Sigmoid colon (tissue), 7 donors: ENCODE measurements at places on chromosomes 7 and 10. TPM values are rescaled to one million over a fixed set of nuclear protein-coding genes. Genes with fewer than 3 reads are reported as not detected.
A peak's percentile ranks its signal among the peaks of the same experiment; 100 is the strongest.

- DNase-seq: no peak
Observed at GRCh38 chr7:69761290-69761922, 163.1 kb downstream of the AUTS2 start.

DNA sequence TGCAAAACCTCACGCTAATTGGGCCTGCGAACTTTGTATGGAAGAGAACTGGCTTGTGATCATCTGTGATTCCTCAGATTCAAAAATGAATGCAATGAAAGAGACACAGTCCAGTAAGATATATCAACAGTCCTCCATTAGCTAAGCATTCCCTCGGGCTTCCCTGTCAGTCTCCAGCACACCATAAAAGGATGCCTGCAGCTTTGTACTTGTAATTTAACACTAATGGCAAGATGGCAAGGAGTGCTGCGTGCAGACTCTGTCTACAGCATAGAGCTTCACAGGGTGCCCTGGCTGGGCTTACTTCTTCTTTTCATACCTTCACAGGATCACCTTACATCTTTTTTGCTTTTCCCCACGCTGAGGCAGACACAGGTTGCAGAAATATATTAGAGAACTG is 200.0 kb downstream of the GFRA1 start:
- no peak for DNase-seq

GRCh38 chr7:80829527-80829926 is 89.3 kb downstream of the SEMA3C start:
- no peak for DNase-seq

The OR9A2 gene
- total RNA-seq: not detected

- no peak for DNase-seq
Observed at GRCh38 chr10:60456053-60456452, 66.4 kb upstream of the ANK3 start.

DNA sequence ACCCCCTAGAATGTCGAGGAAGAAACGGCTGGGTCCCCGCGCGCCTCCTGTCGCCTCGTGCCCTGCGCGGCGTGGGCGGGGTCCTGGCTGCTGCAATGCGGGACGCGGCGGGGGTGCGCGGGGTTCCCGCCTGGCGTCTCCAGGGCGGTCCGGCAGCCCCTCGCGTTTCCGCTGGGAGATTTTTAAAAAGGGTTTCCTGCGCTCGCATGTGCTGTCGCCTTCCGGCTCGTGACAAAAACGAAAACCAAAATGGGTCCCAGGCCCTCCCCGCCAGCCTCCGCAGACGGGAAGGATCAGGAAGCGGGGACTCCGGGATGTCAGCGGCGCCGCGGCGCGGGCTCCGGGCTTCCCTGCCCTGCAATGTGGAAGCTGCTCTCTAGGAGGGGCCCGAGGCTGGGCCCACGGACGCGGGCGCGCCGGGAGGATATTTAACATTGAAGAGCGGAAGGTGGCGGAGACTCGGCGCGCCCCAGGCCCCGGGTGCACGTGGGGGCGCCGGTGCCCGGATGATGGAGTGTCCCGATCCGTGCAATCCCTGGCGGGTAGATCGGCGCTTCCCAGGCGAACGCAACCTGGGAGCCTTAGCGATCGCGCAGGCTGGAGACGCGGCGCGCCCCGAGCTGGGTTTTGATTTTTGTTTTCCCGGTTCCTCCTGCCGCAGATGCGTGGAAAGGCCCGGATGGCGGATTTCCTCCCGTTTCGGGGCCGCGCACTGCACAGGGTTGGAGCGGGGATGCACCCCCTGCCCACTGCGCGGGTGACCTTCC is 1.0 kb downstream of the PFKP start:
- peak; percentile 85 for DNase-seq

The INMT gene
- total RNA-seq: 30.7 TPM

DNA sequence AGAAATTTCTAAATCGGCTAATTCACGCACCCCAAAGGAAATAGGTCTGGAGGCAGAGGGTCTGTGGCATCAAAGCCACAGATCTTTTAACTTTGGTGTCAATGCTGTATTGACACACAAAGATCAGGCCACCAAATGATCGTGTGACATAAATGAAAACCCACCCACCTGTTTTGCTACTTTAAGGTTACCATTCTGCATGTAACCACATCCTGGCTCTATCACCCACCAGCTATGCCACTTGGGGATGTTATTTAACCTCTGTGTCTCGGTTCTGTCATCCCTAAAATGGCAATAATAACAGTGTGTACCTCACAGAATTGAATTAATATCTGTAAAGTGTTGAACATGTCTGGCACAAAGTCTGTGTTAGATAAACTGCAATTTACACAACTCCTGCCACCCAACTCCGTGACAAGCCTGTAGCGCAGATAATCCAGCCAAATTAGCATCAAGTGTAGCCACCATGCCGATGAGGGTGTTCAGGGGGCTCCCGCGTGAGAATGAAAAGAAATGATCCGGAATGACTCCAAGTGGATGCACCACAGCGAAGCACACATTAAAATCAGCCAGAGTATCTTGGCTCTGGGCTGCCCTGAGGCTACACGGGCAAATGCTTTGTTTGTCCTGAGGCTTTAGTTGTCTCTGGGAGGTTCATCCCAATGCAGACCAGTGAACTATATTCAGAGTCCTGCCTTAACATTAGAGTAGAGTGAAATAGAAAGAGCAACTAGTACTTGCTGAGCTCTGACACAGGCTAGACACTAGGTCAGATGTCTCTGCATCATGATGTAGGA is 158.4 kb upstream of the NEBL start:
- no peak for DNase-seq

DNA sequence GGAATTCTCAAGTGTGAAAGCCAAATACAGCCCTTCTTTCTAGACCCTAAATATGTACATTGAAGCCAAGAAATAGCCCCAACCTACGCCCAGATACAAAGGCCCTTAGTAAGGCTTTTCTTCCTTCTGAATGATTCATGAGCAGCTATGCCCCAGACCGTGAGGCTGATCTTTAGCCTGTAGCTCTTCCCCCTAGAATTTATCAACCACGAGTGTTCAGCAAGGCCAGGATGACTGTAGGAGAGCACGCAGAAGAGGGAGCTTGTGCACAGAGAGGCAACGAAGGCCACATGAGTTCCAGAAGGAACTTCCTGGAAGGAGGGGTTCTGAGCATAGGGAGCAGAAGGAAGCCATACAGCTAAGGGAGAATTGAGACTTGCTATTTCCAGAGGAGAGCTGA is 53.0 kb upstream of the HABP2 start:
- no peak for DNase-seq

DNA sequence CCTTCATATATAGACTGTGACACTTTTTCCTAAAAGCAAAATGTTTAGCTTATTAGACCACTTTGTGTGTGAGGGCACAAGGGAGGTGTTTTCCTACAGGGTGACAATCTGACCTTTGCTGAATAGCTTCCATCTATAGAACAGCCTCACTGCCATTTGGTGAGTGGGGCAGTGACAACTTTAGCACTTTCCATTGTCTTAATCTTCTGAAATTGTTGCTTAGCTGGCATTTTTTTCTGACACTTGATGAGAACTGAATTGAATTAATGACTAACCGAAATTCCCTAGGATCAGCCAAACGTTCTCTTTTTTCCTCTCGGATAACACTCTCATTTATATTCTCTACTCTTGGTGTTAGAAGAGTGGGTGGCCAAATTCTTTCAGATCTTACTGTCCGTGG is 30.2 kb downstream of the KDM7A start:
- DNase-seq: no peak

DNA sequence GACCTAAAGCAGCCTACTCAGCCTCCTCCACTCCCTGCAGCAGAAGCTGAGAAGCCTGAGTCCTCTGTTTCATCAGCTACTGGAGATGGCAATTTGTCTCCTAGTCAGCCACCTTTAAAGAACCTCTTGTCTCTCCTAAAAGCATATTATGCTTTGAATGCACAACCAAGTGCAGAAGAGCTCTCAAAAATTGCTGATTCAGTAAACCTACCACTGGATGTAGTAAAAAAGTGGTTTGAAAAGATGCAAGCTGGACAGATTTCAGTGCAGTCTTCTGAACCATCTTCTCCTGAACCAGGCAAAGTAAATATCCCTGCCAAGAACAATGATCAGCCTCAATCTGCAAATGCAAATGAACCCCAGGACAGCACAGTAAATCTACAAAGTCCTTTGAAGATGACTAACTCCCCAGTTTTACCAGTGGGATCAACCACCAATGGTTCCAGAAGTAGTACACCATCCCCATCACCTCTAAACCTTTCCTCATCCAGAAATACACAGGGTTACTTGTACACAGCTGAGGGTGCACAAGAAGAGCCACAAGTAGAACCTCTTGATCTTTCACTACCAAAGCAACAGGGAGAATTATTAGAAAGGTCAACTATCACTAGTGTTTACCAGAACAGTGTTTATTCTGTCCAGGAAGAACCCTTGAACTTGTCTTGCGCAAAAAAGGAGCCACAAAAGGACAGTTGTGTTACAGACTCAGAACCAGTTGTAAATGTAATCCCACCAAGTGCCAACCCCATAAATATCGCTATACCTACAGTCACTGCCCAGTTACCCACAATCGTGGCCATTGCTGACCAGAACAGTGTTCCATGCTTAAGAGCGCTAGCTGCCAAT is 202.2 kb downstream of the ZEB1 start:
- no peak for DNase-seq

The TWIST1 gene
- total RNA-seq: 3.9 TPM

DNA sequence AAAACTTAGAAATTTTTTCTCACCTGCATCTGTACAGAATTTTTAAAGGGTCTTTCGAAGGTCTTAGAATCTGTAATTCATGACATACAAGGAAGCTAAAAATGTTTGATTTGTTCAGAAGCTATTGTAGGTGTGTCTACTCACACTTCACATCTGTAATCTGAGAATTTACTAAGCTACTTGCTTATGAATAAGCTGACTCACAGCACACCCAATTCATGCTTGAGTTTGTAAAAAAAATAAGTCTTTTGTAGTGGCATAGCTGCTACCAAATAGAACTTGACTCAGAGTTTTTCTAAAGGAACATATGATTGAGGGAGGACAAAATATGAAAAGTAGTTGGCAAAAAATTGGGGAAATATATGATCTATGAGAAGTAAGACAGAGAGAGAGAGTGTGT is 12.7 kb upstream of the AGR2 start:
- no peak for DNase-seq

DNA sequence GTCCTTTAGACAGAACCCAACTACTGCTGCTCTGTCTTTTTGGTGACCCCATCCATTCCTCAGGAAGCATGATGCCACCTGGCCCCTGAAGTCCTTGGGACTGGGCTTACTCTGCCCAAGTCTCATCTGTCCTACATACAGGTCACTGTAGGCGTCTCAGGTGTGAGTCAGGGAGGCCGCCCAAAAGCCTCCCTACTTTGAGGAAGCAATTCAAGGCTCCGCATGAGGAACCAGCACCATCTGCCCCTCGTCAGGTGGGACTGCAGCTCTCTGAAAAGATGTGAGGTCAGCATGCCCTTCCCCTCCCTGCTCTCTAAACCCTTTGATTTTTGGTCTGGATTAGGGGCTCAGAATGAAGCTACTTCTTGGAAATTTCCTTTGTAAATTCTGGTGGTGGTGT is 354.8 kb downstream of the CXCL12 start:
- DNase-seq: no peak

GRCh38 chr7:77383333-77383740 is 32.8 kb downstream of the GSAP start:
- no peak for DNase-seq

The CCDC126 gene
- 18.2 TPM for total RNA-seq

The PTPRN2 gene
- total RNA-seq: 4.9 TPM

DNA sequence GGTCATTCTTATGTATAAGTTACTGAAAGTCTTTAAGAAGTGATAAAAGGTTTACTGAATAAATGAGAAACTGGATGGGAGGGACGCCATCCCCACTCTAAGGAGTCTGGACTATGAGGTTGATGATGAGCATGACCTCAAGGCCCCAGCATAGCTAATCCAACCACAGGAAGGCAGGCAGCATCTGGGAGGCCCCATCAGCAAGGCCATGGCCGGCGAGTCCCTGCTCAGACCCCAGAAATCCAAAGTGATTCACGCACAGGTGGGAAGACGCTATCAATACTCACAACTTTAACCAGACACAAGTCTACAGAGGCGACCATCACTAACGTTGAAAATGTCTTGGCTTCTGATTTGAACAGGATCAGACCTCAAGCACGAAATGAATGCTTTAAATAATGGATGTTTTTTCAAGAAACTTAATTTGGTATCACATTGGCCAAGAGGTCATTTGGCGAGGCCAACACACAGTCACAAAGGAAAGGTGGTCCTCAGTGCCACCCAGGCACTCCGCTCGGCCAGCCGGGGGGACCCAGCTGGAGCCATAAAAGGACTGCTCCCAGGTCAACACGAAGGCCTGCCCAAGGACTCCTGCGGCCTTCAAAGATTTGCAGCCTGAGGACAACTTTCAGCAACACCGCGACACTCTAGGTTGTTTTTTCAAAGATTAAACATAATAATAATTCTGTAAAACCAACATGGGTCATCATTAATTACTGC is 228.5 kb downstream of the PTPRN2 start:
- DNase-seq: peak; percentile 29

DNA sequence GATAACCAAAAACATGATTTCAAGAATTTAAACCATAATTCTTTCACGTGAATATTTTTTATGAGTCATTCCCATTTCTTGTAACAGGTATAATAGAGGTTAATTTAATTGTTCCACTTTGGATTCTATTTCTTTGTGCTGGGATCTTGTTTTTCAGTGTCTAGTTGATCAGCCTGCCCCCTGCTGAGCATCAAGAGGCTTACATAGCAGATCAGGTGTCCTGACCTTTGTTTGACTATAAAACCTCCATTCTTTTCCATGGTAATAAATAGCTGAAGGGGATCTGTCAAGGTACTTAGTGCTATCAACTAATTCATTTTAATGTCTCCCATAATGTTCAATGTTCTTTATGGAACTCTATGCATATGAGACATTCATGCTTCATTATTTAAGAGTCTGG is 4.9 kb downstream of the COL17A1 start:
- no peak for DNase-seq

DNA sequence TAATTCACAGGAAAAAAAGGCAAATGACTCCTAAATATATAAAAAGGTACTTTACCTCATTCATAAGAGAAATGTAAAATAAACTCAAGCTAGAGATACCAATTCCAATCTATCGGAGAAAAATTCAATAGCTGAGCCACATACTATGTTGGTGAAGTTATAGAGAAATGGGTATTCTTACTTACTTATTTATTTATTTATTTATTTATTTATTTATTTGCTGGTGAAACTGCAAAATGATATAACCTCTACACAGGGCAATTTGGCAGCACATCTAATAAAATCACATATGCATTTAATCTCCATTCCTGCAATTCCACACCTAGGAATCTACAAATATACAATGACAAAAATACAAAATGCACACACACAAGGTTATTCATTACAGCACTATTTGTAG is 117.5 kb upstream of the TMEM168 start:
- no peak for DNase-seq
